ENCODE measurements at places on chromosomes 4 and X.
A peak's percentile ranks its signal among the peaks of the same experiment; 100 is the strongest.

DNA sequence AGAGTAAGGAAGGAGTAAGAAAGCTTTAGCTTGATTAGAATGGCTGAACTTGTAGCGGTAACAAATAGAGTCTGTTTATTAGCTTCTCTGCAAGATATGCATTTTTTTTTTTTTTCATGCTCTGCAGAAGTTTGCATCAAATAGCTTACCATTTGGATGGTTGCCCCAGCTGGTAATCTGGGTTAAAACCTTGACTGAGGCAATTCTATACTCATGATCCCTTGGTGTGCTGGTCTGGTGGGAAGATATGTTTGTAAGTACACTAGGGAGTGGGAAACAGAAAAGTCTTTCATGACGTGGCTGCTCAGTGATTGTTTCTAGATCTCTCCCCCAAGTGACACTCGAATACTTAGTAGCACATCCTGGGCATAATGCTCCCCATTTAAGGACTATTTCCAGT lies 32.1 kb downstream of the SEPTIN11 start:
- DNase-seq: no peak

DNA sequence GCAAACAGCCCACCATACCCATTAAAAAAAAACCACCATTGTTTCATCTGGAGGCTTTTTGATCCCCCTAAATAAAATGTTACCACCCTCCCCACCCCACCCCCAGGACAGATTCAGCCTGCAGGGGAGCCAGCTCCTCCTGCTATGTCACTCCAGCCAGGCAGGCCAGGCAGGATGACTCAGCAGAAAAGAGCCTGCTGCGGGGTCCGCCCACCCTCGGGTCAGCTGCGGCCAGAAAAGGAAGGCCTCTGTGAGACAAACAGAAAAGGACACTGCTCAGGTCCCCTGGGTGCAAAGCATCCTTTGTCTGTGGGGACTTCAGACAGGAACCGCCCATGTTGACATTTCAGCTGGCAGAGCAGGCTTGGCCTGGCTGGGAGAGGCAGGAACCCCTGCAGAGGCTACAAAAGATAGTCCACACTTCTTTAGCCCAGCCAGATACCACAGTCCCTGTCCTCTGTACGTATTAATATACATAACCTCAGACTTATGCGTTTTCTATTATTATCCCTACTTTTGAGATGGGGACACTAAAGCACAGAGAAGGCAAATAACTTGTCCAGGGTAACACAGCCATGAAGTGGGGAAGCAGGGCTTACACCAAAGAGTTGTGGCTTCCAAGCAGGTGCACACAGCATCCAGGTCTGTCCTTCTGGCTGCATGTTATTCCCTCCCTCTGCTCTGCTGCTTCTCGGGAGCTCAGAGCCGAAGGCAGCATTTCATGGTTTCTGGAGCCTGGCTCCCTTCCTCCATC lies 147.7 kb downstream of the CPEB2 start:
- DNase-seq: peak; percentile 5

- no peak for DNase-seq
Observed at GRCh38 chr4:31784558-31784957, 1064.4 kb downstream of the PCDH7 start.

GRCh38 chr4:89725268-89725667 lies 111.7 kb downstream of the SNCA start:
- no peak for DNase-seq

DNA sequence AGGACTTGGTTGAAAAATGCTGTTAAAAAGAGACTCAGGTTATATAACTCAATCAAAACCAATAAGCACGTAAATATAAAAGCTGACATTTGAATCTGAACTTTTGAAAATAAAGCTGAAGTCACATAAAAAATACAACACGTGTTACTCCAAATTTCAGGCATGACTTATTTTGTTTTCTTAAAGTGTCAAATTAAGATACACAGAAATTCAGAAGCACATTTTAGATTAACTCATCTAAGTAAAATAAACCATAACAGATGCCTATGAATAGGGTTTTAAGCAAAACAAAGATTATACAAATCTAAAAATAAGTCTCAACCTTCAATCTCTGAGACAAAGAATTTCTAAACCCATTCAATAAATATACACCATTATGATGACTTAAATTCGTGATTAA lies 124.8 kb downstream of the ANTXR2 start:
- no peak for DNase-seq

DNA sequence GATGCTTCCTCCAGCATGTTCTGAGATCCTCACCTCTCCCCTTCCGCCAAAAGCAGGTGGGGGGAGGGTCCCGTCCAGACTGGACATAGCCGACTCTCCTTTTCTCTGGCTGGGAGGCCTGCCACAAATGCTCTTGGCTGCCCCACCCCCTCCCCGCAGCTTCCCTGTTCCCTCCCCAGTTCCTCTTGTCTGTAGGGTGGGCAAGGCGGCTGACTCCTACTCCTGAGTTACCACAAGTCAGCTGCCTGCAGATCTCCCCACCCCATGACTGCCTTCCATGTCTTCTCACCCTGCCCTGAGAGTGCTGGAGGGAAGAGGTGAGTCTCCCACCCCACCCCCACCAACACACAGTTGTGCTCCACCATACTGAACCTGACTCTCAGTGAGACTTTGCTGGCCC lies 2.9 kb downstream of the ATP6AP1 start:
- DNase-seq: no peak

DNA sequence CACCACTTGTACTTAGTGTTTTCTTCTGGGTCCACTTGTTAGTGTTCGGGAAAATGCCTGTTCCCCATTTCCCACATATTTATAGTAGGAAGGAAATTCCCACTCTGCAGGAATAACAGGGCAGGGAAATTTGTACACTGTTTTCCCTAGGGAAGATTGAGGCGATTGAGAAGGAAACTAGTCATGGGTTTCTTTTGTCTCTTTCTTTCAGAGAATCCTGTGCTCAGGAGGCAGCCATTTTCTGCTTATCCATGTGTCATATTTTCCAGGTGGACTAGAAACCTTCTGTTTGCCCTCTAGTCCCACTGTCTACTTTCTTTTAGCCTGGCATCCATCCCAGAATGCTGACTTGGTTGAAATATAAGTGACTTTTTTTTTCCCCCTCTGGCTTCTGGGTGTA lies 299.1 kb upstream of the ANKRD50 start:
- DNase-seq: no peak

GRCh38 chr4:153517159-153517558 lies 51.0 kb downstream of the TMEM131L start:
- no peak for DNase-seq
